Activated CD4-positive, alpha-beta memory T cell treated with anti-CD3 and anti-CD28 coated beads, Interleukin-2, amount 10 ng/mL, durations not matched to agents 7 days and 5 days (primary cell): ENCODE measurements at places on chromosomes 1 and 21.

DNA sequence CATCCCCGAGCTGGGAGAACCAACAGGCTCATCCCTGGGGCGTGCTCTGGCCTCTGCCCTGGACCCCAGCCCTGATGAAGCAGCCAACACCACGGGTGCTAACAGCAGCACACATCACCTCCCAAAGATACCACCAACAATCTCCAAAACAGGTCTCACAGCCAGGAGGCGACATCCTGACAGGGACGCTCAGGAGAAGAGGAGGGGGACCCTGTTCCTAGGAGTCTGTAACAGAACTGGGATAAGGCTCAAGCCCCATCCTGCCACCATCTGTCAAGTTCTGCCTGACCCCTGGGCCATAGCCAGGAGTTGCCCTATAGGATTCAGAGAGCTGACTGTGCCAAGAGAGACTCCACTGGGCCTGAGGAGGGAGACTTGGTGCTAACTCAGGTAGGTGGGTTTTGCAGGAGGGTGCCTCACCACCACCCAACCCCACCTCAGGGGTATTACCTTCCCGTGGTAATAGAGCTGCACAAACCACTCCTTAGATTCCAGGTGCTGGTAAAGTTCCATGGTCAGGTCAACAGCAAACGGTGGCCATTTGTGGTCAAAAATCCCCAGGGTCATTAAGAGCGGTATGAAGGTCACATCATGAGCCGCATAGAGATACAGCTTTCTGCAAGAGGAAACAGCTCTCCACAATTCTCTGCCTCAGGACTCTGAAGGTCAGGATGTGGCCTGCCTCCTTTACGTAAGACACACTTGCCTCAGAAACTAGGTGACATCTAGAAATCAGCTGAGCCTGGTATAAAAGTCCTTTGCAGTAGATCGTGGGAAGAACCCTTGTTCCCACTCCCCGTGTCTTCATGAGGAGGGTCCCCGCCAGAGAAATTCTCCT, 22.3 kb downstream of the ACP6 start:
- peak; percentile 73 for DNase-seq

DNA sequence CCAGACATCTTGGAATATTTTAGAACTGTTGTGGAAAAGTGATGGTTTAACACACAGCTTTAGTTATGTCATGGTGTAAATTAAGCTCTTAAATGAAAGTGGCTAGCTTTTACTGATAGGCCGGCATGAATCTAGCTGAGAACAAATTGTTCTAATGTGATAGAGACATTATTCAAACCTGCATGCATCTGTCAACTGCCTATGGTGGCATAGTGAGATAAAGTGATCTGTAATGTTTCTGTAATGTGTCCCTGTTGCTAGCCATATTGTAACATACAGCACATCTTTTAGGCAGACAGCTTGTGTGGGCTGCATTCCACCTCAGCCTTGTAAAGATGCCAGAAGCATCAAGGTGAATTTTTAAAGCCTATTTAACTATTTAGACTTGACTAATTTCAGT, 16.0 kb downstream of the LRIG2 start:
- no peak for DNase-seq

DNA sequence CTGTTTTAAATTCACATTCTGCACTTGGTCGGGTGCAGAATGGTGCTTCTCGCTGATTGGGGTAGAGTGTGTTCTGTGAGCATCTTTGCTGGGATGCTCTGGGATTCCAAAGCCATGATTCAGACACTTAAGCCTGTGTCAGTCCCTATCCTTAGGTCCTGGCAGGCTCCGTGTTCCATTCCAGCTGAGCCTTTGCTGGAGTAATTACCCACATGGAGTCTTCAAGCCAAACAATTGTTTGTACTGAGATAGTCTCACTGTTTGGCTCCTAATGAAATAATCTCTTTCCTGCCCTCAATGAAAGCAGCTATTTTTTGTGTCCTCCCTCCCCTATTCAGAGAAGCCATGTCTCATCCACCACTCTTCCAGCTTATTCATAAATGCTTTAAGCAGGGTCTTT, 18.7 kb downstream of the SMAP2 start:
- DNase-seq, result no peak

GRCh38 chr1:180563026-180563827, 4.5 kb downstream of the OVAAL start:
- DNase-seq, result no peak

GRCh38 chr1:8763888-8764287, 53.6 kb downstream of the RERE start:
- DNase-seq, result no peak

GRCh38 chr21:45525153-45525909, 16.9 kb downstream of the SLC19A1 start:
- no peak for DNase-seq

GRCh38 chr1:22953057-22953739, 19.5 kb downstream of the LACTBL1 start:
- no peak for DNase-seq

GRCh38 chr1:203799971-203800370, 4.5 kb downstream of the ZBED6 start:
- DNase-seq, result no peak

DNA sequence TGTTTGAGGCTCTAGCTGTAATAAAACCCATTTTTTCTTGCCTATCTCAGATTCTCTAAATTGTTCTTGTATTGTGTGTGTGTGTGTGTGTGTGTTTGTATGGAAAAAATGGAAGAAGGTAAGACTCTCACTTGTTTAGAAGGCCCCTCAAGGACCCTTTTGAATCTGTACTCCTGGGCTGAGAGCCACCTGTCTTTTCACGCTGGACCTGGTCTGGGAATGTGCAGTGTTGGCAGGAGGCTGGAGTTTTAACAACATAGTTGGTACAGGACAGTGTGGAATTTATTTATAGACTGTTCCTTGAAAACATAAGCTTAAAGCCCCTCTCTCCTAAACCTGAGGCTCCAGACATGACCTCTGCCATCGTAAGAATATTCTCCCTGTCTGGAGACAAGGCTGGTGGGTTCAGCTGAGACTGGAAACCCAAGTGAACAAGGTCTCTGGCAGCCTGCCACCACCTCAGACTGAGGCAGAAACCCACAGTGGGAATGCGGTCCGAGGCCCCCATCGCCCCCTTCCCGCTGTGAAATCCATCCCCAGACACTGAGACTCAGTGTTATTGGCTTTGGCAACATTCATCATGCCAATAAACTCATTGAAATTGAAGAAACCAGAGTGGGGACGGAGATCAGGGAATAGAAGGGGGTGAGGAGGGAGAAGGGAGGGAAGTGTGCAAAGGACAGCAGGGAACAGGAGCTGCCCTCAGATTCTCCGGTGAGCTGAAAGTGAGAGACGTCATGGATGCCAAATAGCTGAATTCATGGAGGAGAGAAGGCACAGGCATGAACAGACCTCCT, 24.6 kb upstream of the PLXNA2 start:
- DNase-seq, result no peak

- DNase-seq, result peak; percentile 25
These were observed 1.9 kb upstream of the OR13G1 start for GRCh38 chr1:247681288-247681897.

DNA sequence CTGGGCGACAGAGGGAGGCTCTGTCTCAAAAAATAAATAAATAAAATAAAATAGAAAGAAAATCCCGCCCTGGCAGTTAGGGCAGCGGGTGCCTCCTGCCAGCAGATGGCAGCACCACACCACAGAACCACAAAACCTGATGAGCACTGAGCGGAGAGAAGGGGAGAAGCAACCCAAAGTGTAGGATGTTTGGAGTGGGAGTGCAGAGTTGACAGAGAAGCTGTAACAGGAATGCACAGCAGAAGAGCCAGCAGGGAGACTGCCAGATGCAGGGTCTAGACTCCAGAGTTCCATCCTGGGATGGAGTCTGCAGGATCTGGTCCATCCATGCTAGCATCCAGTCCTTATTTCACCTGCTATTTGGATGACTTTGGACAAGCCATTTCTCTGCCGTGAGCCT, 29.7 kb upstream of the KIRREL1 start:
- DNase-seq, result peak; percentile 47

DNA sequence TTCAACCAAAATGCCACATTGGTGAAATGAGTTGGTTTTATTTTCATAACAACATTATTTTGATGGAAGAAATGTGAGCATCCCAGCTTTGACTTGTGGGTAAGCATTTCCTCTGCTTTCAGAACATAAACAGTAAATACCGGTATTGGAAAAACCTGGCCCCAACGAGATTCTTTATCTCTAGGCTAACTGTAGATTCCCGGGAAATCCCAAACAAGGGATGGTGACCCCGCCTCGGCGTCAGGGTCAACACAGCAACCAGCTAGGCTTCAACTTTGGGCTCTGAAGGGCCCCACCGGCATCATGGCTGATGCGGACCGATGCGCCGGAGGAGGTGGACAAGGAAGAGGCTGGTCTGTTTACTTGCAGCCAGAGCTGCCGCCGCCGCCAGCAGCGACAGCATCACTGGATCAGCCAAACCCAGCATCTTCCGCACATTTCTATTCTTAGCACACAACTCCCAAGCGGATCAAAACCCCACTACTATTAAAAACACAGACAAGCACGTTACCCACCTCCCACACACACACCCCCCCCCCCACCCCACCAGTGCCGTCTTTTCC, 1.1 kb downstream of the AKT3 start:
- DNase-seq, result peak; percentile 49

DNA sequence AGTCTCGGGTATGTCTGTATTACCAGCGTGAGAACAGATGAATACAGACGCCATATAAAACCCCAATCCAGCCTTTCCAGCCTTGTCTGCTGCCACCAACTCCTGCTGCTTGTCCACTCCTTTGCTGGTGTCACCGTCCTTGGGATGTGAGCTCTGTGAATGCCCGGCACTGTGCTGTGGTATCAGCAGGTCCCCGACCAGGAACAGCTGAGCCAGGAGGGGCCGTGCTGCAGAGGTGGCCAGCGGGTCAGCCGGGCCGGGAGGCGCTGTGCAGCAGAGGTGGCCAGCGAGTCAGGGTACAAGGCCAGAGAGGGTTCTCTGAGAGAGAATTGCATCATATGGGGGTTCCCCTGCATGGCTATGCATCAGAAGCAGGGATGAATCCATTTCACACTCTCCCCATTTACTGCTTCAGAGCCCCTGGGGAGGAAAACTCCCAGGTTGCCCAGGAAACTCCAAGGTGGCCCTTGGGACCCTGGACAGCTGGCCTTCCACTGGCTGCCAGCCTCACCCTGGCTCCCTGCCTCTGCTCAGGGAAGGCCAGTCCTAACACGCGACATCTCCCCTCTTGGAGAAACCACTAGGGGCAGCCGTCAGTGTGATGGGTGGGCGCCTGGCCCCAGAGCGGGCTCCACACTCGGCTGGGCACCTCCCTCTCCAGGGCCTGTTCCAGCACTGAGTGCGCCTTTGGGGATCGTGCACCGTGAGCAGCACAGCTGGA, 122.4 kb upstream of the COL6A1 start:
- DNase-seq, result no peak

- DNase-seq, result no peak
These were observed 187.5 kb upstream of the ARHGEF16 start for GRCh38 chr1:3266870-3267549.

- DNase-seq, result peak; percentile 26
These were observed 184.8 kb upstream of the COA6 start for GRCh38 chr1:234188454-234188792.

GRCh38 chr1:180425952-180426351, 76.4 kb downstream of the ACBD6 start:
- DNase-seq, result no peak
